Stimulated activated CD4-positive, alpha-beta T cell treated with anti-CD3 and anti-CD28 coated beads, Interleukin-15, amount 100 ng/mL, for 48 hours (primary cell): ENCODE measurements at places on chromosomes 4 and X.

GRCh38 chrX:124902953-124903352 is 416.7 kb upstream of the TEX13C start:
- no peak for DNase-seq

DNA sequence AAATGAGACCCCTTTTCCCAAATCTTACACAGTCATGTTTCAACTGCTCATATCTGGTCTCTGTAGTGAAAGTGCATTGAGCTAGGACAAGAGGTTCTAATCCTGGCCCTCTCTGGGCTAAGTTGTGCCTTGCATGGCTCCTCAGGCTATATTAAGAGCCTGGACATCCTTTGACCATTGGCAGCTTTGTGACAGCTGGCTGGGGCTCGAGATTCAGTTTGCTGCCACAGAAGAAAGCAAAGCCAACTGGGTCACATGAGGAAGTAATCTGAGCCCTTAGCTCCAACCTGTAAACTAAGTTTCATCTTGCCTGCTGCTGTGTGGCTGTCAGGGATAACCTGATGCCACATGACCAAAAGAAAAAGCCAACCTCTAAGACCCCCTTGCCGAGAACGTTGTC is 51.8 kb upstream of the JADE1 start:
- DNase-seq = no peak

DNA sequence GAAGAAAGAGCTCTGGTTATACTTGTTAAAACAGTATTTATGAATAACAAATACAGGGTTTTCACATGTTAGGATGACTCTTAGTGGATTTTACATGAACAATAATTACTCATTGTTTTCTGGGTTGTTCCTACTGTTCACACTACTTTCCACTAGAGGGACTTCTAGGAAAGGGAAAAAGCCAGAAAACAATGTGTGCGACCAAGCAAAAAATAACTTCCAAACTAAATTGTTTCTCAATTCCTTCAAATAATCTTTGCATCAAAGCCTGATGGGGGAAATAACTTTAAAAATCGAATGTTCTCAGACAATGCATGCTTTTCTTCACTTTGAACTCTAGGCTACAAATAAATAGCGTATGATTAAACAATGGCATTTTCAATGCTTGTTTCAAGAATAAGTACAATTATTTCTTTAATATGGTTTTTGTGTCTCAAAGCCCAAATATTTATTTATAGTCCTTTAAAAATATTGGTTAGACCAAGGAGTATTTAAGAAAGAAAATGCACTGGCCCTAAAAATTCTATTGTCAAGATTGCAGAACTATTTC is 72.1 kb upstream of the ETNPPL start:
- DNase-seq = no peak

DNA sequence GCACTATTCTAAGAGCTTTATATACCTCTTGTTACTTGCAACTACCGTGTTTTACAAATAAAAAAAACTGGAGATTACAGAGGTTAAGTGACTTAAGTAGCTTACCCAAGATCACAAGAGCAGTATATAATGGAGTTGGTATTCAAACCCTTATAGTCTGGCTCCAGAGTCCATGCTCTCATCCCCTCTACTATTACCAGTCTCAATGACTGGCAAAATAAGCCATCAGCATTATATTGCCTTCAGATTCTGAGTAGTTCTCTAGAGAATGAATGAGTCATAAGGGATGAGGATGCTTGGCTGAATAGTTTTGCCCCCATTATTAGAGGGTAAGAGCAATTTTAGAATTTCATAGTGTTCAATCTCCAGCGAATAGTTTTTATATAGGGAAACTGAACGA is 170.1 kb upstream of the ATOH1 start:
- DNase-seq = no peak

DNA sequence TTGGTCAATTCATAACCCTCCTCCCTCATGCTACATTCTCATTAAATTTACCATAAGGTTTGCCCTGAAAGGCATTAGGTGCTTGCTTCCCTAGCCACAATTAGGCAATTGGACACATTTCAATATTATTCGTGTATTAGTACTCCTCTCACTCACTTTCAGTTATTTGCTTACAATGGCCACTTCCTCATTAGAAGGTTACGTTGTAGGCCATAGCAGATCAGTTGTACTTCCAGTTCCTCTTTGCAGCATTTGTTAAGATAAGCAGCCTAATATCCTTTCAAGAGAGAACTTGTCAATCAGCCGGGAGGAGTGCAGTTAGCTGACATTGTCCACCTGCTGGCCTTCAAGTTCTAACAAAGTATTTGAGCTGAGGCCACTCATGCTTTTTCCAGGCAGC is 1017.2 kb downstream of the PCDH7 start:
- DNase-seq = no peak

DNA sequence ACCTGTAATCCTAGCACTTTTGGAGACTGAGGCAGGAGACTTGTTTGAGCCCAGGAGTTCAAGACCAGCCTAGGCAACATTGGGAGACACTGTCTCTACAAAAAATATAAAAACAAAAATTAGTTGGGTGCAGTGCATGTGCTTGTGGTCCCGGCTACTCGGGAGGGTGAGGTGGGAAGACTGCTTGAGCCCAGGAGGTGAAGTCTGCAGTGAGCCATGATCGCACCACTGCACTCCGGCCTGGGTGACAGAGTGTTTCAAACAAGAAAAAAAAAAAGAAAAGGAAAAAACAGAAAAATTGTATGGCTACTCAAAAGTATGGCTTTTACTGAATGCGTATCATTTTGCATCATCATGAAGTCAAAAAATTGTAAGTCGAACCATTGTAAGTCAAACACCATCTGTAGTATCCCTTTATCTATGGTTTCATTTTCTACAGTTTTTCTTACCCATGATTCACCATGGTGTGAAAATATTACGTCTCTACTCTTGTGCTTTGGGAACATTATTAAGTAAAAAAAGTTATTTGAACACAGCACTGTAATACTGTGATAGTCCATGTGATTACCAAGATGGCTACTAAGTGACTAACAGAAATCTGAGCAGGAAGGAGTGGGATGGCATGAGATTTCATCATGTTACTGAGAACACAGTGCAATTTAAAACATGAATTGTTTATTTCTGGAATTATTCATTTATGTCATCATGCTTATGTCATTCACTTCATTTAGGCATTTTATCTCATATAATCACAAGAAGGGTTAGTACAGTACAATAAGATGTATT is 26.5 kb upstream of the MANBA start:
- no peak for DNase-seq

GRCh38 chr4:15714646-15715435 is 12.0 kb downstream of the BST1 start:
- no peak for DNase-seq

- DNase-seq = no peak
These were observed 247.1 kb upstream of the ETNPPL start for GRCh38 chr4:109009909-109010308.

DNA sequence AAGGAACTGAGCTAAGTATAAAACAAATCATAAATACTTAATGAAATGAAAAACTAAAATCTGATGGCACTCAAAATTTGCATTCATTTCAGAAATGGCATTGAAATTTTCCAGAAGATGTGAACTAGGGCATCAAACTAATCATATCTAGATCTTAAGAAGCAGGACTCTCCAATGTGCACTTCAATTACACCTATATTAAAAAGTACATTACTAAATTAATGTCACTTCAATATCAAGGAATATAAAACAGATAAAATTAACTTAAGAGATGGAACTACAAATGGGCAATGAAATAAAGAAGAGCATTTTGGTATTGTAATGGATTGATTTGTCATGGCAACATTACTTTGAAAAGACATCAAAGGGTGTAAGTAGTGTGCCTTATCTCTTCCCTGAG is 20.3 kb downstream of the NPY2R start:
- no peak for DNase-seq

GRCh38 chrX:39012621-39013111 is 211.4 kb downstream of the MID1IP1 start:
- no peak for DNase-seq

DNA sequence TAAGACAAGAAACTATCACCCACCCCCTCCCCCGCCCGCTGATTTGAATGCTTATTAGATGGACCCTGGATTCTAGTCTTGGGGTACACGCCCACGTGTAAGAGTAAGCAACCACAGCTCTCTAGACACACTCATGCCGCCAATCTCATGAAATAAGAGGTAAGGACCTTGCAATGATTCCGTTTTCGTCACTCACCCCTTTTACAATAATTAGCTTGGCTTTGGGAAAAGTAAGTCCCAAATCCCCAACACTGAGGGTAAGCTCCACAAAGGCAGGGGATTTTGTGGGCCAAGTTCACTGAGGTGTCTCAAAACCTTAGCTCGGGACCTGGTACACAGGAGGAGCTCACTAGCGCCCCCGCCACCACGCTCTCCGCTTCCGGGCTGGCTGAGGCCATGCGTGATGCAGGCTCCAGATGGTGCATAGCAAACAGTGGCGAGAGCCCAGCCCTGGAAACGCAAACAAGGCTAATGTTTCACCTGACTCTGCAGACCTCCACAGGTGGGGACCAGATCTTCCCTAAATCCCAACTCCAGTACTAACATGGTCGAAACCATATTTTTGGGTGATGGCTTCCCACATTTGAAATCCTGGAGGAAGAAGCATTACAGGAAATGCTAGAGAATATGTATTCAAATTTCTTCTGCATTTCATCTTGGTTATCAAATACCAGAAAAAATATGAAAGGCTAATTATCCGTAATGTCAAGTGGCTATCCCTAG is 4.1 kb downstream of the PLAC8 start:
- peak; percentile 90 for DNase-seq

DNA sequence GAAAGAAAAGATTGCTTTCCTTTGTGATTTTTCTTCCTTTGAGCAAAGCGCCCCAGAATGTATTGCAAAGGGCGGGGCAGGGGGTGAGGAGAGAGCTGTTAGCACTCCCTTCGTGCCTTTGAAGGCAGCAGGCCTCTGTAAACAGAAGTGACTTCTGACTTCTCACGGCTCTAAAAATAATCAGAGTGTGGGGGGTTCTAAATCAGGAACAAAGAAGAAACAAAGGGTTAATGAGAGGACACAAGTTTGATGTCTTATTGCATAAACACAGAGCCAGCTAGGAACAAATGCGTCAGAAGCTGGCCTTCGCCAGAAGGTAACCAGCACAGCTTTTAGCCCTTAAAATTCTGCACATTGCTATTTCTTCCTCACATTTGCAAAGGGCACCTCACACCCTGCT is 626.2 kb downstream of the MID1IP1 start:
- no peak for DNase-seq

GRCh38 chrX:31508338-31508737 is 436.5 kb upstream of the FTHL17 start:
- DNase-seq = no peak

- no peak for DNase-seq
These were observed 17.9 kb downstream of the REELD1 start for GRCh38 chr4:146232131-146232722.

DNA sequence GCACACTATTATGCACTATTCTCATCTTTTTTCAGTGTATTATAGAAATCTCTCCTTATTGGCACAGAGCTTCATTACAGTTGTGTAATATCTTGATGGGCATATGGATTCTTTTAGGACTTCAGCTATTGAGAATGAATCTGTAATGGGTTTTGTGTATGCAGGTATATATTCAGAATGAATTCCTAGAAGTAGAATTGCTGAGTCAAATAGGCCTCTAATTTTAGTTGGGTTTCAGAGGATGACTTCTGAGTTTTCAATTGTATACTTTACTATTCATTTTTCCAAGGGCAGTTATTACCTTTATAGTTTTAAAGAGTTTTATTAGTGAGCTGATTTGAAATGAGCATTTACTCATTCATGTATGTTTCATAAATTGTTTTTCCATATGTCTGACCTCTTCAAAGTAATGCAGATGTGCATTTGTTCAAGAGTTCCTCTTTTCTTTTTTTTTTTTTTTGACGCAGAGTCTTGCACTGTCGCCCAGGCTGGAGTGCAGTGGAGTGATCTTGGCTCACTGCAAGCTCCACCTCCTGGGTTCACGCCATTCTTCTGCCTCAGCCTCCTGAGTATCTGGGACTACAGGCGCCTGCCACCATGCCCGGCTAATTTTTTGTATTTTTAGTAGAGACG is 19.5 kb downstream of the CASP6 start:
- DNase-seq = no peak

DNA sequence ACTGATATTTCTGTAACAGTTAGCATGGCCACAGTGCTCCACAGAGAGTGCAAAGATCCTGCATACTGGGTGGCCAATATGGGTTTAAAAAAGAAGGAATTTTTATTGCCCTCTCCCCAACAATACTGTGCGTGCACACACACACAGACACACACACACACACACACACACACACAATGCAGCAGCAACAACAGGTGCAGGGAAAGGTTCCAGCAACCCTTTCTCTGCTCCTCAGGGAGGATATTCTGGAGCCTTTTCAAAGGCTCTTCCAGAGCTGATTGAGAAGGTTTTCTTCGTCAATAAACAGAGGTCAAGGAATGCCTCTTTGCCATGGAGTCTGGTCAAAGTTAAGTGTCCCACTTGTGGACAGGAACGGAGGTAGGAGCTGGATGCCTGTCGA is 84.8 kb upstream of the ZFP42 start:
- DNase-seq = no peak

DNA sequence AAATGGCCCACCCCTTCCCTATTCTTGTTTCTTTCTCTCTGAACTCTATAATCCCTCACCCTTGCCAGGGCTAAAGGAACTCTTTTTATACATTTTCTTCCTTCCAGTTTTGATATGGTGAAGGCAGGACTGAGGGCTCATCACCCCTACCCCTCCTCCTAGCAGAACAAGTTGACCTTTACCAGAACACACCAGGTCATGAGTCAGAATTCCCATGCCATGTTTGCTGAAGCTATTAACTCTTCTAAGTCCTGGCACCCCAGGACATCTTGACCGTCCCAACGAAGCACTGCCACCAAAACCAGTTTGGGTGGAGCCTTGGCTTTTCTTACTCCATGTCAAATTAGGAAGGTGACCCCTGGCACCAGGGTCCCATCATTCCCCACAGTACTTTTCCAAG is 57.5 kb upstream of the DYNLT3 start:
- no peak for DNase-seq

- DNase-seq = no peak
These were observed 560.3 kb downstream of the GRID2 start for GRCh38 chr4:92864096-92864495.

GRCh38 chrX:134868771-134869495 is 121.9 kb upstream of the SMIM10 start:
- no peak for DNase-seq
